ENCODE measurements at places on chromosomes 12 and 14.

DNA sequence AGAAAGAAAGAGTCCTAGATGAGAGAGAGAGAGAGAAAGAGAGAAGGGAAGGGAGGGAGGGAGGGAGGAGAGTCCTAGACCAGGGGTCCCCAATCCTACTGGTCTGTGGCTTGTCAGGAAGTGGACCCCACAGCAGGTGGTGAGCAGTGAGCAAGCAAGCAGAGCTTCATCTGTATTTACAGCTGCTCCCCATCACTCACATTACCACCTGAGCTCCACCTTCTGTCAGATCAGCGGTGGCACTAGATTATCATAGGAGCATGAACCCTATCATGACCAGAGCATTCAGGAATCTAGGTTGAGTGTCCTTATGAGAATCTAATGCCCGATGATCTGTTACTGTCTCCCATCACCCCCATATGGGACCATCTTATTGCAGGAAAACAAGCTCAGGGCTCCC lies 39.2 kb upstream of the AMN1 start:
- DNase-seq = no peak

- DNase-seq = no peak
Measured at GRCh38 chr12:122081083-122081696, 2.6 kb downstream of the MLXIP start.

- no peak for DNase-seq
Measured at GRCh38 chr12:2295941-2296461, 243.2 kb downstream of the CACNA1C start.

DNA sequence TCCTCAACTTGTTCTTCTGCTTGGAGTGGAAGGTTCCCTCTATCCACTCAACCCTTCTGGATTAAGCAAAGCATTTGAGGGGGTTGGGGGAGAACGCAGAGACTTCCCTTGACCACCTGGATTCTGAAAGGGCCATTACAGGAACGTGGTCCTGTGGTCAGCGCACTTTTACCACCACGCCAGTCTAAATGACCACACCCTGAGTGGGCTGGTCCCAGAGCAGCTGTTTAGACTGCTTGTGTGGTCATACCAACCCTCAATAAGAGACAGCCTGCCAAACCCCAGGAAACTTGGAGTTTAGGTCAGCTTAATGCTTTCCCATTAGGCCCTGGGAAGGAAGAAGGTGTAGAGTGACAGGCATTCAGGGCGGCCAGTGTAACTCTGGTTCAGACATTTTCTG lies 165.5 kb upstream of the ATP2B1 start:
- no peak for DNase-seq

DNA sequence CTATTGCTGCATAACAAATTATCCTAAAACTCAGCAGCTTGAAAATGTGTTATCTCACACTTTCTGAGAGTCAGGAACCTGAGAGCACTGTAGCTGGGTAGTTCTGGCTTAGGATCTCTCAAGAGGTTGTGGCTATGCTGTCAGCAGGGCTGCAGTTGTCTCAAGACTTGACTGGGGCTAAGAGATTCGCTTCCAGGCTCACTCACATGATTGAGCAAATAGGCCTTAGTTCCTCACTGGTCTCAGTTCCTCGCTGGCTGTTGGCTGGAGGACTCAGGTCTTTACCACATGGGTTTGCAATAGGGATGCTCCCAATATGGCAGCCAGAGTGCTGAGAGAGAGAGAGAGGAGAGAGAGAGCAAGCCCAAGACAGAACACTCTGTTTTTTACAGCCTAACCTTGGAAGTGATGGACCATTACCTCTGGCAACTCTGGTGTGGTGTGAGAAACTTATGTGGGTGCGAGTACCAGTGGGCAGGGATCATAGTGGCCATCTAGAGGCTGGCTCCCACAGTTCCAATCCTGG lies 15.9 kb upstream of the DHRS2 start:
- no peak for DNase-seq

- DNase-seq = no peak
Measured at GRCh38 chr14:36479344-36479743, 40.7 kb downstream of the NKX2-1 start.

DNA sequence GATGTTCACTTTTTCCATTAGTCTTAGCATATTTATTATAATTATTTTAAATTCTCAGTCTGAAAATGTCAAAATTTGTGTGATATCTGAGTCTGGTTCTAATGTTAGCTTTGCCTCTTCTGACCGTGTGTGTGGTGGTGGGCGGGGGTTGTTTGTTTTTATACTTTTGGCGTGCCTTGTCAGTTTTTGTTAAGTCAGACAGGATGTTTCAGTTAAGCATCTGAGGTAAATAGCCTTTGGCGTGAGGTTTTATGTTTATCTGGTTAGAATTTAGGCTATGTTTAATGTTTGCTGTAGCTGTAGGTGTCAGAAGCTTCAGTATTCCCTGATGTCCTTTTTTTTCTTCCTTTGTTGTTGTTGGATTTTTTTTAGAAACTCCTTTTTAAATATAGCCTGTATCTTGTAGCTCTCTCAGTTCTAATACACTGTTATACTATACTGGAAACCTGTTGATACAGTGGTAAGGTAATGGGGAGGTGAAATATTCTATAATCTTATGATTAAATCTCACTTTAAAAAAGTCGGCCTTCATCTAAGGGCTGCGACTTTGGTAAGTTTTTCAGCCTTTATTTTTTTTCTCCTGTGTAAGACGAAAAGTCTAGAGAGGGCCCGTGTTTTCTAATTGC lies 111.6 kb downstream of the SCAF11 start:
- no peak for DNase-seq

DNA sequence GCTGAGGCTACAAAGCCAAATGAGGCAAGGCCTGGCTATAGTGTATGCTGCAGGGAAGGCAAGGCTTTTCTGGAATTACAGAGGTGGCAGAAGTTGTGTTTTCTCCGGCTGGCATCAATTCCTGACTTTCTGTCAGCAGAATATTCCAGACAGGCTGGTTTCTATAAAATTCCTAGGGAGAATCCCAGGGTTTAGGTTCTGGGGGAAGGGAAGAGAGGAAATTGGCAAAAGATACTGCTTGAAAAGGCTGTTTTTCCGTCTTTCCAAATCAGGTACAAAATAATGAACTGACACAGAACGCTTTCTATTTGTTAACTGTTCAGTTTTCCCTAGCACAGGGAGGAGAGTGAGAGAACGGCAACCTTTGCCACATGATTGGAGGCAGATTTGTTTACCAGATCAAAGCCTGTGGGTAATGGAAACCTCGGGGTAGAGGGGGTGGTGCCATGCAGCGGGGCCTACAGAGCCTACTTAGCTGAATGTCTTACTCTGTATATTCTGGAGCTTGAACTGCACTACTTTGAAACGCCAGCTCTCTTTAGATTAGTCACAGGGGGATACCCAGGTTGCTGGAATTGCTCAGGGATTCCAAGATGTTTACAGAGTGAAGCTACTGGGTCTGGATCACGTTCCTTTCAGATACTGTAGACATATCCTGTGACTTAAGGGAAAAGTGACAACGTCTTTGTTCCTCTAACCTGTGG lies 65.8 kb upstream of the DACT1 start:
- DNase-seq = peak; percentile 33

DNA sequence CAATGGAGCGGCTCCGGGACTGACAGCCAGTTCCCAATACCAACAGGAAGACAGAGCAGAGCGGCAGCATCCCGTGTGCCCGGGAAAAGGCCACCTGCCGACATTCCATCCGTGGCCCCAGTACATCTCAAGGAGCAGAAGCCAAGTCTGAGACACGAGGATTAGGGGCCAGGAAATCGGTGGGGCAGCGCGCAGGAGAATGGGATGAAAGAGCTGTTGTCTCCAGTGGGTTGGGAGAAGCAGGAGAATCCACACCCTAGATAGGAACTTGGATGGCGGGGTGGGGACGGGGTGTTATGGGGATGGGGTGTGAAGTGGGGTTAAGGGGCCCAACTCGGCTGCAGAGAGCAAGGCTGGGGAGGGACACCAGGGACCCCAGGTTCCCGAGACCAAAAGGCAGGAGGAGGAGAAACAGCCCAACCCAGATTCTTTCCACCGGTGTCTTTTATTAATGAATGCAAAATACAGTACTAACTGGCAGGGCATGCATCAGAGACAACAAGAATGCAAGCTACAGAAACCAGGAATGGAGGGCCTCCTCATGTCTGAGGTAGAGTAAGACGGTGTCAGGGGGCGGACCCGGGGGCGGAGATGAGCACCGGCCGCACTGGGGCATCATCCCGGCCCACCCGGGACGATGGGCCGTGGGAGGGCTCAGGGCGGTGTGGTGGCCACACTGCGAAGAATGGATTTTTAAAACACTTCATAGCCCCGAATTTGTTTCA lies 50.3 kb downstream of the BEGAIN start:
- no peak for DNase-seq

- peak; percentile 42 for DNase-seq
Measured at GRCh38 chr12:131583090-131583712, 127.7 kb upstream of the SFSWAP start.

DNA sequence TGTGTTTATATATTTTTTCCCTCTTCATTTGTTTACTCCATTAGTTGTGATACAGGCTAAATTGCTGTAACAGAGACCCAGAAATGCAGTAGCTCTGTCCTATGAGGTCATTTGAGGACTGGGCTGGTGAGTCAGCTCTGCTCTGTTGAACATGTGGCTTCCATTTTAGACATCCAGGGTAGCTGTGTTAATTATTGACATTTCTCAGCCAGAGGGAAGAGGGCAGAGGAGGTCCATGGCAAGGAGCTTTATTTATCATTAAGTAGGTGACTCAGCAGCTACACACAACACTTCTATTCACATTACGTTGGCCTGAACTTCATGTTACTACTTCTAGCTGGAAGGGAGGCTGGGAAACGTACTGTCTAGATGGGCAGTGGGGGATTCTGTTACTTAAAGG lies 85.4 kb downstream of the PTCSC3 start:
- peak; percentile 35 for DNase-seq
